ENCODE measurements at places on chromosomes 4 and X.

DNA sequence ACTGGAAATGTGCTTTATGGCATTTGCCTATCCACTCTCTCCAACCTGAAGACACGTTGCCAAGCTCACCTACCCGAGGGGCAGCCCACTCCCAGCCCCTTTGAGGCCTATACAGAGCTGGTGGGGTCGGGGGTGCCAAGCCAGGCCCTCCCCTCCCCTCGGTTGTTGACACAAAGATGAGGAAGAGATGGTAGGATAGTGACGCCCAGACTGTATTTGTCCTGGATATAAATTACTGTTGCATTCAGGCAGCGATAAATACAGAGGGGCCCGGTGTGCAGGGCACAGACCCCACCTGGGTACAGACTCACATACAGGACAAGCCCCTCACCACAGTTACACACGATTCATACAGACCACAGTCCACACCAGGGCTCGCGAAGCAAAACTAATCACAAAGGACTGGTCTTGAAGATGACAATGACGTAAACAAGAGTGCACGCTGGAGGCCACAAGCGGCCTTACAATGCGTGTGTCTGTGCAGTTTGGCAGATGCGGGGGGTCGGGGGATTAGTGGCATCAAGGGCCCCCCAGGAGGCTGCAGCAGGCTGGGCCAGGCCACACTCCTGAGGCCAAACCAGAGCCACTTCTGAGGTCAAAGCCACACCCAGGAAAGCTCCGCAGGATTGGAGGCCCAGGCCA is 14.6 kb downstream of the DGKQ start:
- no peak for DNase-seq

DNA sequence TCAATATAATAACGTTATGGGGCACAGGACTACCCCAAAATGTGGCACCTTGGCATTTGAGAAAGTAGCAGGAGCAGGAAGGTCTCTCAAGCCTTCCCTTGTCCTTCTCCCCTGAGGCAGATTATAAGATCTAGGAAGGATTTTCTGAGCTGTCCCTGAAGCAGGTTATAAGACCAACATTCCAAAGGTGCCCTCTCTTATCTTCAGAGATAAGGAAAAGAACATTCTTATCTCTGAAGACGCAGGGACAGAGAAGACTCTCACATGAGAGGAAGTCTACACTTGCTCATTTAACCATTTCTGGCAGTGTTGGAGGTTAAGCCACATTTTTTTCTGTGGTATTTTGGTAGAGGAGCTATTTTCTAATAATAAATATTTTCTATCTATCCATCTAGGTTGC is 437.9 kb upstream of the MAOA start:
- no peak for DNase-seq

DNA sequence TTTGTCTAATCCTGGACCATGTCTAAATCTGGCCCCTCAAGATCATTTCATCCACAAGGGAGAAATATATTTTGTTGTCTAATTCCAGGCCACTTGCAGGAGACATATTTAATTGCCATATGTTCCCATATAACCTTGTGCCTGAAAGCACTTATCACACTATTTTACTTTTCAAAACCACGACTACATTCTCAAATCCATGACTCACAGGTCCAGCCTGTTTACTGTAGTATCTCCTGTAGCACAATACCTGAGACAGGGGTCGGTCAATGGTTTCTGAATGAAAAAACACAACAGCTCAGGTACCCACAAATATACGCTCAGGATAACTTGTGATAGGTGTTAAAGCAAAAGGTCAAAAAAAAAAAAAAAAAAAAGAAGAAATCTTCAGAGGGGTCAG is 60.9 kb downstream of the SEC24D start:
- DNase-seq: no peak

DNA sequence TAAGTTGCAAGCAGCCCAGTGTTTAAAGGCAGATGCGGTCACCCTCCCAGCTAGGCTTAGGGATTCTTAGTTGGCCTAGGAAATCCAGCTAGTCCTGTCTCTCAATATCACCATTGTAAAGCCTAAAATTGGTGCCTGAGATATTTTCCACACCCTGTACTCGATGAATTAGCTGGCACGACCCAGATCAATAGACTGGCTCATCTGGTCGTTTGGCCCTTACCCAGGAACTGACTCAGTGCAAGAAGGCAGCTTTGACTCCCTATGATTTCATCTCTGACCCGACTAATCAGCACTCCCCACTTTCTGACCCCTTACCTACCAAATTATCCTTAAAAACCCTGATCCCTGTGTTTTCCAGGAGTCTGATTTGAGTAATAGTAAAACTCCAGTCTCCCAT is 384.9 kb upstream of the SLC7A11 start:
- no peak for DNase-seq

GRCh38 chr4:57159866-57160265 is 49.7 kb upstream of the IGFBP7 start:
- no peak for DNase-seq

DNA sequence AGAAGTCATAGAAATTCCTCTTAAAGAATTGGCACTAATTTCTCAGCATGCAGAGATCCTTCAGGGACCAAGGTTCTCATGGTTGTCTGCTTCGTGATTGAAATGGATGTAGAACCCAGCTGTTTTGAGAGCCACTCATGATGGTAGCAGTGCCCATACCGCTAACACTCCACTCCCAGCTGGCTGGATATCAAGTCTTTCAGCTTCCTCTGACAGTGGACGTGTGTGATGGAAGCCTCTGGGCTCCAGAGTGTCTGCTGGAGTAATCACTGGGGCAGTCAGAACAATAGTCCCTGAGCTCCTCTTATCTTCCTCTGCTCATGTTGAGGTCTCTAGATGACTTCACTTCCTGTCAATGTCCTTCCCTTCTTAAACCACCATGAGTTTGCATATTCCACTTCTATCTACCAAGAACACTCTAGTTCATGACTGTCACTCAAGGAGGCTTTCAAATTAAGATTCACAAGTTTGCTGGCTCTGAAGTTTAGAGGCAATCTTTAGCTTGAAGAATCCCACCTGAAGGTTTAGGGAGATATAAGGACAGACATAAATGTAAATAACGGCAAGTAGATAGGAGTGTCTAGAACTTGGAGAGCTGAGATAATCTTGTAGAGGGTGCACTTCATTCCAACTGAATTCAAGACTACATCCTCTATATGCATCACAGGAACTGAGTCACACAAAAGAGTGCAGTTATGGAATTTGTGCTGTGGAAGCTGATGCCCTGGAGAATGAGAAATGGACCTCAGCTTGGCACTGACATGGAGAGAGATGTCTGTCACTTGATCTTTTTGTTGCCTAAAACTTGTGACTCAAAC is 64.5 kb upstream of the WDR1 start:
- no peak for DNase-seq

- DNase-seq: no peak
Measured at GRCh38 chr4:104491481-104492182, 3.1 kb downstream of the CXXC4 start.

Data from Panc1 (cell line).